ENCODE measurements at places on chromosomes 7 and 10. TPM values are rescaled to one million over a fixed set of nuclear protein-coding genes. Genes with fewer than 3 reads are reported as not detected.

Gene GIMAP5
- not detected for total RNA-seq

Gene SPAM1
- not detected for total RNA-seq

Gene EMX2
- total RNA-seq = 0.59 TPM

Gene EBLN1
- total RNA-seq = not detected

Gene C10orf105
- not detected for total RNA-seq

Measured in smooth muscle cell of the umbilical artery (primary cell).